ENCODE measurements at places on chromosomes 16 and 17.

DNA sequence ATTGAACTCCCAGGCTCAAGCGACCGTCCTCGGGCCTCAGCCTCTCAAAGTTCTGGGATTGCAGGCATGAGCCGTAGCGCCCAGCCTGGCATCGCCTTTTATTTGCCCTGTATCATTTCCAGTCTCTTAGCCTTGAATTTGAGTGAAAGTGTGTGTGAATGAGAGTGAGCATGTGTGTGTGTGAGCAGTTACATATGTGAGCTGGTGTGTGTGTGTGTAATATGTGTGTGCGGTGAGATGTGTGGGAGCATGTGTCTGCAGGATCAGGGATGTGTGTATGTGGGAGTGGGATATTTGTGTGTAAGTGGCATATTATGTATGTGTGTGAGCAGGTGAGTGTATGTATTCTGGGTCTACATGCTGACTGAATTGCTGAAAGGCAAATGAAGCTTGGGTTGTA, 5.5 kb downstream of the RAB11FIP3 start:
- no peak for DNase-seq

DNA sequence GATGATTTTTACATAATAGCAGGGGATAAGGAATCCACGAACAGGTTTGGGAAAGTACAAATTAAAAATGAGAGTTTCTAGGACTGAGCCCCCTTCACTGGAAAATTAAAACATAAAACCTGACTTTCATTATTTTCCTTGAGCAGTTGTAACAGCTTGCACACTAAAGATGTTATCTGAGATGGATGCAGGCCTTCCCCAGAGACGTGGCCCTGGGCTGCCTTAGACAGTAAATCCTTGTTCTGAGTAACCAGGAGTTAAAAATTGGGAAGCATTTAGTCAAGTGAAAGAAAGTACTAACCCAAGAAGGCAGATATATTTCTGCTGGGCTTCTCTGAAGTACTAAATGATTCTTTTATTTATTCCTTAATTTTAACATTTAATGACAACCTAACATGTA, 432.2 kb upstream of the KIF2B start:
- DNase-seq = no peak

DNA sequence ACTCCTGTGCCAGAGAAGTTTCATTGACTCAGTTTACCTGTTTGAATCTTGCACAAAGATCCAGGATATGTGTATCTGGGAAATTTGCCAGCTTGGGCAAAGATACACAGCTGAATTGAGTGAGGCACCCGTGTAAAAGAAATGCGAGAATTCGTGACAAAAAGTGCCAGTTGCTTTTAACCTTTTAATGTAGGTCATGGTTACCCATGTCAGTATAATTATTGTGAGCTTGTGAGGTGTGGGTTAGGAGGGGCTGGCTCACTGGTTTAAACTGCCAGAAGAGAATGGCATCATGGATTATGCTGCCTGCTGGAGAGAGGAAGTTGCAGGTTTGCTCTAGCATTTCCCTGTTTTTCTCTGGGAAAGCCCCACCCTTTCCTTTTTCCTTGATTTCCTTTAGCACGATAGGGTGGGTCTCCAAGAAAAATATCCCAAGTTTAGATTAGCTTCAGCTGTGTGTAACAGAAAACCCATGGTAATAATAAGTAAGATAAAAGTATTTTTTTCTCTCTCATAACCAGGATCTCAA, 24.8 kb upstream of the NDRG4 start:
- no peak for DNase-seq

- DNase-seq = no peak
Observed at GRCh38 chr17:12961655-12962054, 56.2 kb downstream of the ELAC2 start.

DNA sequence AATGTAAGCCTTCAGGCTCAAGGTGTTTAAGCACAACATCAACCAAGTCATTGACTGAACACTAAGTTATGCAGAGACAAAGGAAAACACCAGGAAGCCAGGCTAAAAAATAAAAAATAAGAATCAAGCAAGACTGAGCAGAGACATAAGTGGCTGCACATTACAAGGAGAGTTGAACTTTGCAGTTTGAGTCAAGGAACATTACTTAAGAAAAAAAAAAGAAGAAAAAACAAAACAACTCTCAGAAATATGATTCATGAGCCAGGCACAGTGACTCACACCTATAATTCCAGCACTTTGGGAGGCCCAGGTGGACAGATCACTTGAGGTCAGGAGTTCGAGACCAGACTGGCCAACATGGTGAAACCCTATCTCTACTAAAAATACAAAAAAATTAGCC, 168.1 kb downstream of the C16orf95 start:
- DNase-seq = no peak

DNA sequence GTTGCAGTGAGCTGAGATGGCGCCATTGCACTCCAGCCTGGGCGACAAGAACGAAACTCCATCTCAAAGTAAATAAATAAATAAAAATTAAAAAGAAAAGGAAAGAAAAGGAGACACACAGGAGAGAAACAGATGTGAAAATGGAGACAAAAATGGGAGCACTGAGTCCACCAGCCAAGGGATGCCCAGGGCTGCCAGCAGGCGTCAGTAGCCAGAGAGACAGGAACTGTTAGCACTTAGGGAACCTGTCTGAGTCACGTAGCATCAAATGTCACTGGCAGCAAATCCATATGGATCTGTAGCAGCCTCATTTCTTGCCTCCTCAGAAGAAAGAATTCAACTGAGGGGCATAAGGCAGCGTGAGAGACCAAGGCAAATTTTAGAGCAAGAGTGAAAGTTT, 79.7 kb downstream of the CYLD start:
- DNase-seq = no peak

DNA sequence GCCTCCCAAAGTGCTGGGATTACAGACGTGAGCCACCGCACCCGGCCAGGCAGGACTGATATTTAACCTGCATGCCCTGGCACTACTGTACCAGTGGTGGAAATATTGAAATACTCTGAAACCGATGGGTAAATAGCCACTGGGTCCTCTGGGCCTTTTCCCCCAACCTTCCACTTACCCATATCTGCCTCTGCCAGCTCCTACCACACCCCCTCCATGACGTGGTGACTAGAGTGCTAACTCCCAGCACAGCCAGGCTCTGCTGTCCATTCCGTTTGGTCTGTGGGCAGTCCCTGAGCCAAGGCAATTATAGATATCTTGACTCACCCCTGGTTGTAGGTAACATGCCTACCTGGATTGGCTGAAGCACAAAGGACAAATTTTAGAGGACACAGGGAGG, 187.8 kb downstream of the PRKCB start:
- DNase-seq = no peak

DNA sequence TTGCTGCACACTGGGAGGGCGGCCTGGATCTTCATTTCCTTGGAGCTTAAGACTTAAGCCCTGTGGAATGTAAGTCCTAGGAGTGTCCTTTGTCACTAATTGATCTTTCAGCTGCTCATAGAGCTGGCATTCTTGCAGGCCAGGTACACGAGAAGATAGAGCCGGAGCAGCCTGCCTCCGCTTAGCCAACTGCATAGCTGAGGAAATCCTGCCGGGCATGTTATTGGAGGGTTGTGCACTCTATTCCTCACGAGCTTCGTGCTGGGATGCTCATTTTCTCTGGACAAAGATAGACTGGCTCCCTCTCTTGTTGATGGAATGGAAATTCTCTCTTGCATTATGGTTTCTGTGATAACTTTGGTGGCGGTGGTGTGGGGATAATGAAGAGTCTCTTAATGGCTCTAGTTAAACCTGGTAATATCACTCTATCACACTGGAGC, 76.9 kb downstream of the RPA1 start:
- no peak for DNase-seq

DNA sequence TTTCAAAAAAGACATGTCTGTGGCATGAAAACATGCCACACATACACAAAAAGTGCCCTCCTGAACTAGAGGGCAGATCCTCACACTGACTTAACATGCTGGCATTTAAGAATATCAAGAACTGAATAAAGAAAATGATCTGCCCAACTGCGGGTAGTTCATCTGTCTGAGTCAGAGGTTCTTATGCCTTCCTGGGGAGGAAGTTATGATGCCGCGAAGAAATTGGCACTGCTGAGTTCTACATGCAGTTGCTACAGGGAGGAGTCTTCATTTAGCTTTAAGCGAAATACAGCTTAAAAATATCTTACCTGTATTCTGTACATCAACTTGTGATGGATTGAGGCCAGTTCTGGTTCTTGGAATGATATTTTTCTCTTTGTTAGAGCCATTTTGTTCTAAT, 6.3 kb downstream of the ALDH3A2 start:
- no peak for DNase-seq

- DNase-seq = no peak
Observed at GRCh38 chr16:67847064-67847861, at the start of gene CENPT. Gene CENPT (minus strand): TSS chr16:67847693. CDS start chr16:67833859, 13,834 bp downstream.

DNA sequence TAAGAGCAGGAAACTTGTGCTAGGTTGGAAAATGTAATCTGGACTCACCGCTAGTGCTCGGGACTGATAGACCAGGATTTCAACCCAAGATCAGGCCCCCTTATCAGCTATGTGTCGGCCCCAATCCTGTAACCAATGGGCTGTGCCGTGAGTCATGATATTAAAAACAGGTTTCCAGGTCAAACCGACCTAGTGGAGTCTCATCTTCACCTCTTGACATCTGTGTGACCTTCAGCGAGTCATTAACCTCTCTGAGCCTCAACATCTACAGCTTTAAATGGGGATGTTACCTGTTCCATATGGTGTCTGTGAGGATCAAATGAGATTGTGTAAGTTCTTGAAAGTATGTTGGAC, 512 bp downstream of the PMM2 start:
- peak; percentile 11 for DNase-seq

GRCh38 chr16:77169650-77170236, 21.2 kb upstream of the MON1B start:
- peak; percentile 8 for DNase-seq

DNA sequence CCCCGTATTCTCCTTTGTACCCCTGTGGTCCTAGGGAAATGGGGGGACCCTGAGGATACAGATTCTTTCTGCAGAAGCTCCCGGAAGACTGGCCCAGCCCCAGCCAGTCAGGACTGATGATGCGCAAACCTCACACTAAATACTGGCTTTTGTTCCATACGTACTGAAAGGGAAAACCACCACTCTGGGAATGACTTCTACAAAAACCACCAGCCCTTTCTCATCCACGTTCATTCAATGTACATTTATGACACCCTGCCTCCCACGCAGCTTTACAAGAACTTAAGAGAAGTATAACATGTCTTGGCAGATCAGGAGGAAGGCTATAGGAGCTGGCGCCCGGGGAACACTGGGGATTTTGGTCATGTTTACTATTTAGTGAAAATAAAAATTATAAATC, 70.6 kb downstream of the MARCHF10 start:
- DNase-seq = peak; percentile 24

GRCh38 chr16:8931859-8932258, 31.8 kb downstream of the USP7 start:
- DNase-seq = no peak

DNA sequence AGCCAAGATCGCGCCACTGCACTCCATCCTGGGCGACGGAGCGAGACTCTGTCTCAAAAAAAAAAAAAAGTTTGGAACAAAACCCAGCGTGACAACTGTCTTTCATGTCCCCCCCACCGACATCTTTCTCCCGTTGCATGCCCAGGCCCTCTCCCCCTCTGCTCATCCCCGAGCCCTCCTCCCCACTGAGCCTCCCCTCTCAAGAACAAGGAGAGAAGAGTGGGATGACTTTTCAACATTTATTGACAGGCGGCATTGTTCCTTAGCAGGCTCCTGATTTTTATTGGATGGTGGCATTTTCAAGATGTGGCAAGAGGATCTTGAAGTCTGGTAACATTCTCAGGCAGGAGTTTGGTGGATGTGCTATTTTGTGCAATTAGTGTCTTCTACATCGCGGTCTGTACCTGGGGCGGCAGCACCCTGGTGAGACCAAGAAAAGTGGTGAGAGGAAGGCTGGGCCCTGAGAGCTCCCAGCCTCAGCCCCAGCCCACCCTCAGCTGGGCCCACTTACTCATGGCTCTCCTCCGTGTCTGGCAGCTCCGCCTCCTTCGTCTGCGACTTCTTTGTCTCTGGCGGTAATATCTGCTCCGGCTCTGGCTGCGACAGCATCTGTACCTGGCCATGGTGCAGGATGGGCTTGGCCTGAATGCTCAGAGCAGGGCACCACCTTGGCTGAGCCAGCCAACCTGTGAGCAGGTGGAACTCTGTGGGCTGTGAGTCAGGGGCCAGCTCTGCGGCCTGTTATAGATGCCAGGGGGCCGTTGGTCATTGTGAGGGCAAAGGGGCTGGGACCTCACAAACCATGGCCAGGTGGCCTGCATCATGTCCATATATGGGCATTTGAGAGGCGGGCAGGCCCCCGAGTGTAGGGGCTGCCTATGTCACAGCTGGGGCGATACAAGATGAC, at the start of gene PRM1:
PRM1 (minus strand) TSS at position 715 of the 907 bp plus-strand sequence; CDS start at position 623, 92 bp downstream.
- DNase-seq = no peak

DNA sequence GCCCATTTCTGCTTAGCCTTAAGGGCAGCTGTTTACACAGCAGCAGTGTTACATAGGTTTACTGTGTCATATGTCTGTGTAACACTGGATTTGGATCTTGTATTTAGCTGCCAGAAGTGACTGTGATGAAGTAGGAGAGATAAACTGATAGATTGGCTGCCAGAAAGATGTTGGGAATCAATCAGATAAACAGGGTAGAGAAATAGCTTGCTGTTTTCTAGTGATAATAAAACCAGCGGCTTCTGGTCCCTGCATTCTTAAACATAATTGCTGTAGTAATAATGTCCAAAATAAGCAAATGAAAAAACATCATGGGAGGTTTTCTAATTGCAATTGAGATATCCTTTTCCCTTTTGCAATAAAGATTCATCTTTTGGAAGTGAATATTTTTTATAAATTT, 68.7 kb downstream of the AATF start:
- no peak for DNase-seq

DNA sequence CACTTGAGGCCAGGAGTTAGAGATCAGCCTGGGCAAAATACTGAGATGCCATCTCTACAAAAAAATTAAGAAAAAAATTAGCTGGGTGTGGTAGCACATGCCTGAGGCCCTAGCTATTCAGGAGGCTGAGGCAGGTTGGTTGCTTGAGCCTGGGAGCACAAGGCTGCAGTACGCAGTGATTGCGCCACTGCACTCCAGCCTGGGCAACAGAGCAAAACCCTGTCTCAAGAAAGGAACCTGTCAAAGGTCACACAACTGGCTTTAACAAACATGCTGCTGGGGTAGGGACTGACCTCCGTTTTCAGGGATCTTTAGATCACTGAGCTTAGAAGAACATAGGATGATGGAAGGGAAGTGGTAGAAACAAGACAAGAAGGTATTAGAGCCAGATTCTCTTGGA, 95.0 kb downstream of the IRX3 start:
- DNase-seq = no peak

GRCh38 chr17:81437191-81437651, 42.0 kb downstream of the BAHCC1 start:
- no peak for DNase-seq

DNA sequence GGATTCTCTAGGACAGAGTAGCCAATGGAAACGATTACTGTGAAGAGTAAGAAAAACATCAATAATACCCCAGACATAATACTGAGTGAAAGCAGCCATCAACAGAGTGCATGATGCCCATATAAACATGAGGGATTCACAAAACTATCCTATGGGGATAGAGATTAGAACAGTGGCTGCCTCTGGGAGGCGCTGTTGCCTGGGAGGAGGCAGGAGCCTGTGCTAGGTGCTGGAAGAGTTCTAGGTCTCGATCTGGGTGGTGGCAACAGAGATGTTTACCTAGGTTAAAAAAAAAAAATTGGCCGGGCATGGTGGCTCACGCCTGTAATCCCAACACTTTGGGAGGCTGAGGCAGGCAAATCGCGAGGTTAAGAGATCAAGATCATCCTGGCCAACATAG, 7.9 kb downstream of the FA2H start:
- no peak for DNase-seq
